Stimulated activated CD8-positive, alpha-beta memory T cell treated with anti-CD3 and anti-CD28 coated beads, Interleukin-4, amount 100 ng/mL, for 1 hour (primary cell): ENCODE measurements at places on chromosomes 16 and 17.

- no peak for DNase-seq
Measured at GRCh38 chr16:19436540-19436939, 18.9 kb downstream of the TMC5 start.

DNA sequence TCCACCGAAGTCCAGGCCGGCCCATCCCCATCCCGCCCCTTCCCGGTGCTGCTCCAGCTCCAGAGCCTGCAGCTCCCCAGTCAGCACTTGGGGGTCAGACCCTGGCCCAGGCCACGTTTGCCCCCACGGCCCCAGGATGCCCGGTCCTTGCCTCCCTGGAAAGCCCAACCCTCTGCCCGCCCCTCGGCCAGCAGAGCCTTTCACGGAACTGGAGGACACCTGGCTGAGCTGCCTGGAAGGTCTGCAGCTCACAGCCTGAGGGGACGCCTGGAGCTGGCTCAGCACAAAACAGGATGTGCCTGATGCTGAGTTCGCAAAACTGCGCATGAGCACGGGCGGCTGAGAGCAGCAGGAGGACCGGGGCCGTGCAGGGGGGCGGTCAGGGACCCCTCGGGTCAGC is 29.7 kb upstream of the SSTR5 start:
- no peak for DNase-seq

GRCh38 chr16:74297145-74297665 is 591 bp downstream of the PSMD7 start:
- DNase-seq, result no peak

DNA sequence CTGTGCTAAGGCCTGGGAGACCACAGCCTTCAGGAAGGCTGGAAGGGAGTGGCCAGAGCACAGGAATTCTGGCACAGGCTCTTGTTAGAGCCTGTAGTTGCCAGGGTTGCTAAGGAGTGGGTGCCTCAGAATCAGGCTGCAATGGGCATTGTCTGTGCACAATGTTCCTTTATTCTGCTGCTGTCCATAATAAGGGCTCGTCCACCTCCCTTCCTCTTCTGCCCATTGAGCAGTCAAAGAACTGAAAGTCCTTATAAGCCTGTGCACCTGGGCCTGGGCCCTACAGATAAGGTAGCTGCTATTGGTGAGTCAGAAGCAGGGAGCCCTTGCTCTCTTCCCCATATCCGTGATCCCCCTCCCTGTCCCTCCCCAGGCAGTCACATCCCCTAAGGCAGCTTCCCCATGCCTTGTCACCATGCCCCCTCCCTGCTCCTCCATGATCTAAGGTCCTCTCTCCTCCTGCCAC is 5.4 kb upstream of the CNGB1 start:
- DNase-seq, result no peak

DNA sequence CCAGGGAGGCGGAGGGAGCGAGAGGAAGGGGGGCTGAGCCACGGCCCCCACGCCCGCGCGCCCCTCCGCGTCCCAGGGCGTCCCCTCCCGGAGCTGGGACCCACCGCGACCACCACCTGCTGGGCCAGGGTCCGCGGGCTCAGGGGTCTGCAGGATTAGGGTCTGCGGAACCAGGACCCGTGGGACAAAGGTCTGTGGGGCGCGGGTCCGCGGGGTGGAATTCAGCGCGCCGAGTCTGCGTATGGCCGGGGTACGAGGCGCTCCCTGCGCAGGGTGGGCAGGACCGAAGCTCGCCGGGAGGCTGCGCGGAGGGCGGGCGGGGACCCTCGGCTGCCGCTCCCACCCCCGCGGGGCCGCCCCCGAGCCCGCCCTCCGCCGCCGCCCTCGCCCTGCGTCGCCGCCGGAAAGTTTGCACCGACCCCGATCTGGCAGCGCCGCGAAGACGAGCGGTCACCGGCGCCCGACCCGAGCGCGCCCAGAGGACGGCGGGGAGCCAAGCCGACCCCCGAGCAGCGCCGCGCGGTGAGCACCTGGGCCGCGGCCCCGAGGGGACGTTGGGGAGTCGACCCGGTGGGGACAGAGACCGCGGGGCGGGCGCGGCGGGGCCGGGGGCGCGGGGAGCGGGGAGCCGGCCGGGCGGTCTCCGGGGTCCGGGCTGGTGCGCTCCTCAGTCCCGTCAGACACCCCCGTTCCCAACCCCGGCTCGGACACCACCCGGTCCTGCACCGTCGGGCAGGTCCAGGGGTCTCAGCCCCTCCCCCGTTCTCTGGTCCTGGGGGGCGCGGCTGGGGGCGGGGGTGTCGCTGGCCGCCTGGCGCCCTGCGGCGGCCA is at the start of gene GCGR:
TSS of gene GCGR (plus strand) at position 423 of the 831 bp plus-strand sequence. CDS start 4,869 bp downstream, outside the sequence.
- DNase-seq, result no peak

DNA sequence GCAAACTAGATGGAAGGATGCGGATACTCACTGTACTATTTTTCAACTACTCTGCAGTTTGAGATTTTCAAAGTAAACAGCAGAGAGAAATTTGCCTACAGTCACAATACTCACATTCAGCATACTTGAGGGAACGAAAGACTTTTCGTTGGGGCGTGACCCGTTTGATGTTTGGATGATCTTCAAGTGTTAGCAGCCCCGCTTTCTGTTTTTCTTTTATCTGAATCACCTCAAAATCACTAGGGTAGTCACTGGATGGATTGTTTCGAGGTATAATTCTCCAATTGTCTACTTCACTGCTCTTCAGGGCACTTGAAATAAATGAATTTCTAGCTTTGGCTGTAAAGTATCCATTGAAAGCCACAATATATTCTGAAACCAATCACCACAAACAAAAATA is 17.8 kb downstream of the MBTPS1 start:
- DNase-seq, result no peak
